ENCODE measurements at places on chromosomes 16 and 17. TPM values are rescaled to one million over a fixed set of nuclear protein-coding genes. Genes with fewer than 3 reads are reported as not detected.

TNFRSF13B gene
- polyA plus RNA-seq = not detected

NFAT5 gene
- polyA plus RNA-seq = 5.1 TPM

SNTB2 gene
- polyA plus RNA-seq = 8.0 TPM

TLCD3B gene
- not detected for polyA plus RNA-seq

TMC5 gene
- 0.26 TPM for polyA plus RNA-seq

OR1F1 gene
- polyA plus RNA-seq = not detected

DNA sequence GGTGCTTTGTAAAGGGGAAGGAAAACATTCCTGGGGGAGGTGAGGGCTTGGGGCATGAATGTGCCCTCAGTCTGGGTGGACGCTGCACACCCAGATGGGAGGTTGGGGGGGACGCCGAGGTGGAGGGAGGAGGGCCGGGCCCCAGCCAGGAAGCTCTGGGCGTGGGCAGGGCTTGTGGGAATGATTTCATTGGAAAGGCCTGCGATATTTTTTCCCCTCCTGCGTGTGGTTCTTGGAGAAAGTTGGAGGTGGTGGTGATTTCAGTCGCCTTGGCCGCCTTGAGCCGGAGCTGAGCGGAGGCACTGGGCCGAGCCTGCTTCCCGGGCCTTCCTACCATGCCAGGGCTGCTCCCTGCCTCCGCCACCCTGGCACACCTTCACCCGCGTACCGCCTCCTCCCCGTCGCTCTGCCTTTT, 26.4 kb upstream of the CLEC18A start:
- DNase-seq = peak; percentile 89

GRCh38 chr16:81940781-81941560, 70.3 kb downstream of the SDR42E1 start:
- no peak for DNase-seq

DNA sequence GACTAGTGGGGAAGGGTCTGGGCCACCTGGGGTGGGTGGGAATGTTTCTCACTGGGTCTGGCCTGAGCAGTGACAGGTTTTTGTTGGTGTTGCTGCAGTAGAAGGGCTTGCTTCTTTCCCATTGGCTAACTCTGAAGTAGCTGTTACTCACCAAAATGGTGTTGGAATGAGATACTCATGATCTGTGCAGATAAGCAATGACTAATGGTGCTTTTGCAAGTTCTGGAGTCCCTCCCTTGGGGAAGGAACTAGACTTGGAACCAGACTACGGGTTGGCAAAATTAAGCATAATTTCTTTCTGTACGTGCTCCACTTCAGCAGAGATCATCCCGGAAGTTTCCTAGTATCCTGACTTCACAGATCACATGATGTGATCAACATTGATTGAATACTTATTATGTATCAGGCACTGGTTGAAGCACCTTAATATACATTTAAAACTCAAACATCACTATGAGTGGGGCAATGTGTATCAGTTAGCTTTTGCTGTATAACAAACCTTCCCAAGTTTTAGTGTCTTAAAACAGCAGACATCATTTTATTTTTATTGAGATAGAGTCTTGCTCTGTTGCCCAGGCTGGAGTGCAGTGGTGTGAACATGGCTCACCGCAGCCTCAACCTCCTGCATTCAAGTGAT, 30.1 kb downstream of the CHP2 start:
- DNase-seq = no peak

DNA sequence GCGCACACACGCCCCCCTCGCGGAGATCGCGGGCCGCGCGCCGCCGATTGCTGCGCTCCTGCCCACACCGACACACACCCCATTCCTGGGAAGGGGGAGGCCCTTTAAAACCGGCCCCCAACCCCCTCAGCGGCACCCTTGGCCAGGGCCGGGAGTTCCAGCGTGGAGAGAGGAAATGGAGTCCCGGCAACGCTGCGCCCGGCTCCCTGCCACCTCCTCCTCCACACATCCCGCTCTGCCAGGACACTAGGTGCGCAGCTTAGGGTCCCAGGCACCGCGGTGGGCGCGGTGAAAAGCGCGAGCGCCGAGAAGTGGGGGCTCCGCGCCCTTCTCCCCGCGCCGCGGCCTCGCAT, 397 bp downstream of the CDC42EP4 start:
- DNase-seq = peak; percentile 85

DNA sequence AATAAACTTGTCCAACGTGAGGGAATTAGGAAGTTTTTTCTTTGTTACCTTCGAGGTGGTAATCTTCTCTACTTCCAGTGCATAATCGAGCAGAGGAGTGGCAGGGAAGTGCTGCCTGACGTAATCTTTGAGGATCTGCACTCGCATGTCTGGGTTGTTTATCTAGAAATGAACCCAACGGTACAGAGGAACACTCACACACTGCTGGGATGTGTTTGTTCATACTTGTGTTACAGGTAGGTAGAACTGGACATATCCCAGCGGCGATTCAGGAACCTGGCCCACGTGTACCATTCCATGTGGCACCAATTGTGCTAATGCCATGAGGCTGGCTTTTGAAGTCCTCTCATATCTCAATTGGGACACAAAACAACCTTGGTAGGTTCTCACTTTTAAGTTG, 4.2 kb upstream of the KLHL11 start:
- no peak for DNase-seq

DNA sequence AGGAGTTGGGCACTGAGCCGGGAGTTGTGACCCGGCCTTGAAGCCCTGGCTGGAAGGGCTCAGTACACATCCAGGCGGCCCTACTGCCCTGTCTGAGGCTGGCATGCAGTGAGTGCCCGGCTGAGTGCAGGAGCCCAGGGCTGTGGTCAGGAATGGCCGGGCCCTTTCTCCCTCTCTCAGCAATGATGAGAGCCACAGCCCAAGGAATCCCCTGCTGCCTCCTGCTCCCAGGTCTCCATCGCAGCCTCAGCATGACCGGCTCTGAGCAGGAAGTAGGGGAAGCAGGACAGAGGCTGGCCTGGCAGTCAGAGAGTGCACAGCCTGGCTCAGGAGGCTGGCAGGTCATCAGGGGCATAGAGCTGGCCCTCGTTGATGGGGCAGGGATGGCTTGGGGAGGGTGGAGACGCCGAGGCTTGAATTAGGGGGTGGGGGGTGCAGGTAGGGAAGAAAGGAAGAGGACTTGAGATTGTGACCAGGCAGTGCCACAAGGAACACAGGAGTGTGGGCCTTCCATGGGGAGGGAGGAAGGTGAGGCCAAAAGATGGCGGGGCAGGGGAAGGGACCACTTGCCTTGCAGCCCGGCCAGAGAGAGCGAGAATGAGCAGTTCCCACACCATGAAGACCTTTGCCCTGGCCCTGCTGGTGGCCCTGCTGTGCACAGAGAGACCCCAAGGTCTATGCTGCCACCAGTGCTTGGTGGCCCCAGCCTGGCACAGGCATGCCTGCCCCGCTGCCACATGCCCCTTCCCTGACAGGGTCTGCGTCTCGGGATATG, 32.1 kb upstream of the KRT17 start:
- DNase-seq = no peak

- no peak for DNase-seq
Observed at GRCh38 chr16:79981814-79982213, 381.3 kb upstream of the MAF start.

- no peak for DNase-seq
Observed at GRCh38 chr17:33071656-33072055, 80.0 kb downstream of the SPACA3 start.

DNA sequence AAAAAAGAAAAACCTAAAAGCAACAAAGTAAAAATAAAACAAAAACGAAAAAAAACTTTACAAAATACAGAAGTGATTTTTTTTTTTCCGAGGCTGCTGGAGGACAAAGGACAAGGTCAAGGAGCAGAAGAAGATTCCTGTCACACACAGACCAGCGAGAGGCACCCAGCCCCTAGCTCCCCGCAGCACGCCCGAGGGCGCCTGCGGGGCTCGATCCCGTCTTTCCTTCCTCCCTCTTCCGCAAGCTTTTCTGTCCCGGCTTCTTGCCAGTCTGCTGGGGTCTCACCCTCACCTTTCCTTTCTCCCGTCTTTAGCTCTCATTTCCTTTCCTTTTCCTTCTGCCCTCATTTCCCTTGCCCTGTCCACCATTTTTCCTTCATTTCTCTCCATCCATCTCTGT, 66.1 kb upstream of the DNAH17 start:
- DNase-seq = peak; percentile 25

DNA sequence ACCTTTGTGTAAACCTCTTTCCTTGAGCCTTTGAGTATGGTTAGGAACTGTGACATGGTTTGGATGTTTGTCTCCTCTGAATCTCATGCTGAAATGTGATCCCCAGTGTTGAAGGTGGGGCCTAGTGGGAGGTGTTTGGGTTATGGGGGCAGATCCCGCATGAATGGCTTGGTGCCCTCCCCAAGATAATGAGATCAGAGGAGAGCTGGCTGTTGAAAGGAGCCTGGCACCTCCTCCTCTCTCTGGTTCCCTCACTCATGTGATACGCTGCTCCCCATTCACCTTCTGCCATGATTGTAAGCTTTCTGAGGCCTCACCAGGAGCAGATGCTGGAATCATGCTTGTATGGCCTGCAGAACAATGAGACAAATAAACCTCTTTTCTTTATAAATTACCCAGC, 1110.2 kb downstream of the CDH11 start:
- DNase-seq = no peak

DNA sequence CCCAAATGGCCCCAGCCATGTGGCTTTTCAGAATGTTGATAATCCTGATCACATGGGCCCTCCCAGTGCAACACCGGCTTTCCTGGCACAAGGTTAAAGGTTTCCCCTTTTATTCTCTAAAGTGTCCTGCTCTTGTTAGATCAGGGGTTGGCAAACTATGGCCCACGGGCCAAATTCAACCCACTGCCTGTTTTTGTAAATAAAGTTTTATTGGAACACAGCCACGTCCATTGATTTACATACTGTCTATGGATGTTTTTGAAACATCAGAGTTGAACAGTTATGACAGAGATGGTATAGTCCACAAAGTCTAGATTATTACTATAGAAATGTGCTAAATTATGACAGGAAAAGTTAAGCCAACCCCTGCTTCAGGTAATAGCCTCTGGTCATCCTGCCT, 157.3 kb downstream of the ZFHX3 start:
- no peak for DNase-seq

DNA sequence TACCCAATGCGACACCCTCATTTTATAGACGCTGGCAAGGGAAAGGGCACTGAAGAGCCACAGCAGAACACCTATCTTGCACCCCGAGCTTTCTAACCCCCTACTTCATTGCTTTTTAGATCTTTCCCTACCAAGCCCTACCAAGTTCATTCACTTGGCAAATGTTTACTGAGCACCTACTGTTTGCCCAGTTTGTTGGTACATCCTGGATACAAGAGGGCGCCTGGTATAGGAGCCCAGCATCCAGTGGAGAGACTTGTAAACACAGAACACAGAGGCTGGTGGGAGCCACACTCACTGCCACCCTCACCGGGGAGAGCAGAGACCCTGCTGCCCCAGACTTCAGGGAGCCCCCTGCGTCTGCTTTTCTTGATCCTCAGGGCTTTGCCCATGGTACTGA, 112.6 kb downstream of the GNAO1 start:
- no peak for DNase-seq

- no peak for DNase-seq
Observed at GRCh38 chr16:25260416-25260815, 2.8 kb upstream of the ZKSCAN2 start.

GRCh38 chr17:8623591-8623990, 6.9 kb downstream of the MYH10 start:
- no peak for DNase-seq

GRCh38 chr17:63961355-63962212, 11.1 kb downstream of the SCN4A start:
- peak; percentile 81 for DNase-seq

- DNase-seq = no peak
Observed at GRCh38 chr16:48076455-48077012, 79.3 kb downstream of the ABCC12 start.

DNA sequence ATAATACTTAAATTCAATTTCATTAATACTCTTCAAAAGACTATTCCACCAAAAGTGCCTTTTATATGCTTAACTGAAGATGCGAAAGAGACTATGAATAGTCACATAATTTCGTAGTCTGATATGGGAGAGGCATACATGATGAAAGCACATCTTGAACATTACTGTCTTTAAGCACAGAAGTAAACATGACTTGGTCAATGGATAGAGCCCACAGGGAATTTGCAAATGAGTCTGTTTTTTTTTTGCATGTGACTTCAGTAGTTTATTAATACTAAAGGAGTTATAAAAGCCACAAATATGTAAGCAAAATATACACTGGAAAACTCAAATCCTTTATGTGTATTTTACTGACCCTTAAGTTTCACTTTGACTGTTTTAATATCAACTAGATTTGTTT, 15.9 kb downstream of the ADPRM start:
- no peak for DNase-seq

Data from aorta (tissue), 5 donors.